ENCODE measurements at places on chromosomes 4 and X.

GRCh38 chrX:151570561-151570960 lies 7.1 kb downstream of the PASD1 start:
- no peak for DNase-seq

- no peak for DNase-seq
Observed at GRCh38 chrX:151679798-151680402, 15.4 kb upstream of the PRRG3 start.

DNA sequence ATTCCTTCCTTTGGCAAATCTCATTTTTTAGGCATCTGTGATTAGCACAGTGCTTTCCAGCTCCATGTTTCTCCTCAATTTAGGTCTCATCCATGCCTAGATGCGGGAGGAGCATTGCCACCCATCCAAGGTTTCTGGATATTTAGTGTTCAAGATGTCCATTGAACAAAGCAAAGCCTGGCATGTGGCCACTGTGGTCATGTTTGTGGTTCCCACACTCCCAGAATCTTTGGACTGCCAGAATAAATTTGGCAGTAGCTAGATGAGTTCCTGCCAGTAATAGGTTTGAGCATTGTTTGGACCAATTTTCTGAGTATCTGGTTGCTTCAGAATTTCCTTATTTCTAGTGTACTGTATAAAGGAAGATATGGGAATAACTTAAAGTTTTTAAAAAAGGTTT lies 1124.1 kb downstream of the ADGRL3 start:
- DNase-seq: no peak

DNA sequence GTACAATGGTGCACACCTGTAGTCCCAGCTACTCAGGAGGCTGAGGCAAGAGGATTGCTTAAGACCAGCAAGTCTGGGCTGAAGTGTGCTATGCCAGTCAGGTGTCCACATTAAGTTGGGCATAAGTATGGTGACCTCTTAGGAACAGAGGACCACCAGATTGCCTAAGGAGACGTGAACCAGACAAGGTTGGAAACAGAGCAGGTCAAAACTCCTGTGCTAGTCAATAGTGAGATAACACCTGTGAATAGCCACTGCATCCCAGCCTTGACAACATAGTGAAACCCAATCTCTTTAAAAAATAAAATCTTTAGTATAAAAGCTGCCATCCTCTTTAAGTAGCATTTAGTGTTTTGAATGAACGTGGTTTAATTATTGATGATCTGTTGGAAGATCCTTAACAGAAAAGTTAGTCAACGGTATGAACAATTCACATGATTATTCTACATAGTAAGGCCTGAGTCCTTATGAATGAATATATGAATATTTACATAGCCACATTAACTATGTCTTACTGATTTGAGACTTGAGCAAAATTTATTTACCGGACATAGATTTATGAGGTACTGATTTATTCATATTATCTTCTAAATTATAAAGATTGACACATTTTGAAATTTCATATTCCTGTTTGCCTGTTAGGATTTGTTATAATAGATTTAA lies 63.2 kb downstream of the UBE2K start:
- no peak for DNase-seq

DNA sequence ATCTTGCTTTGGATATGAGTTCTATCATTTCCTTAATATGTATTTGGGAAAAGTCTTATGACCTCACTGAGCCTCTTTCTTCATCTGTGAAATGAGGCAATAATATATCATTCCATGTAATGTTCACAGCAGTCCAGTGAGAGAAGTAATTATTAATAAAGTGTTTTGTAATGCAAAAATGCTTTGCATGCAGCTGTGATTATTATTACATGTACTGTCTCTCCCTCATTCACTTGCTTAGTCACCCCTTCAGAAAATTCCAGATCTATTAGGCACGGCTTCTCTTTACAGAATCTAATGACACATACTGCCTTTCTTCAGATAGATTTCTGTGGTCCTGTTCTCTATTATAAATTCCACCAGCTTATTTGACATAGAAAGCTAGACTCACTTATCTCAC lies 53.5 kb upstream of the FGF13 start:
- DNase-seq: no peak

GRCh38 chr4:121070696-121071639 lies 1.4 kb downstream of the NDNF start:
- DNase-seq: peak; percentile 46

DNA sequence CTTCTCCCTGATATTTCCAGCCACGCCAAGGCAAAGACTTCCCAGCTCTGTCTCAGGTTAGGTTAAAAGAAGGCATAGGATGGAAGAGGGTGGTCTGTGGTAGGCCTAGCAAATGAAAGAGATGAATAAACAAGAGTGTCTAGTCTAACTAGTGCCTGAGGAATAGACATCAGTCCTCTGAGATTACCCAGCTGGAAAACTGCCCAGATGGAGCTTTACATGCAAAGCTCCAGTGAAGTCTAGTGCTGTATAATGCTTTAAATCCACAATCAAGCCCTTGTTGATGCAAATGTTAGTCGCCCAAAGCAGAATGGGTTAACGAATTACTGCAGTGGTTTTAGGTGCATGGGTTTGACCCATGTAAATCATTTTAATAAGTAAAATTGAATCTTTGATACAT lies 24.8 kb upstream of the GUCY1B1 start:
- no peak for DNase-seq

- no peak for DNase-seq
Observed at GRCh38 chr4:42151568-42152506, 618 bp downstream of the BEND4 start.

DNA sequence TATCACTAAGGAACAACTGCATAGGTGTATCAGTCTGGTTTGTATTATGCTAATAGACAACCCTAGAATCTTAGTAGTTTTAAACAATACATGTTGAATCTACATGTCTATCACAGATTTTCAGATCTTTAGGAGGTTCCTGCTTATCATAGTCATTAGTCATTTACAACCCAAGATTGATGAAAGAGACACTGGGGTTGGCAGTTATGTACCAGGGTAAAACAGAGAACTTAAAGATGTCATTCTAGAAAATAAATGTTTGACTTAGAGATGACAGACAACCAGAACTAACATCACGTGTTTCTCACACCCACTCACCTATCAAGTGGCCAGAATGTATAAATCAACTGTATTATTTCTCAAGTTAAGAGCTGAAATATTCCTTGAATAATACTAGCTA lies 181.9 kb downstream of the PABPC4L start:
- DNase-seq: no peak

DNA sequence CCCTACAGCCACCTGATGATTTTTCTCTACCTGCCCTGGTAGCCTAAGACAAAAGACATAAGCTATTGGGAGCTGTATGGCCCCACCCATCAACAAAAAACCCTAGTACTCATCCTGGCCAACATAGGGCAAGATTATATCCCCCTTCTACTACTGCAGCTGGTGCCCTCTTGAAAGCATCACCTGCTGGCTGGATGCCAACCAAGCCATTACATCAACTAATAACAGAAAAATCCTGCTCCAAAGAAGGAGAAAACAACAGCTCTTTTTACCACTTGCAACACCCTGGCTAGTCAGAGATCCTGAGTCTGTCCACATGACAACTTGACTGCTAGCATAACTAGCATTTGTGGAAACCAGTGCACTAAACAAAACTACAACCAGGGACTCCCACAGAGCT lies 43.6 kb upstream of the UPRT start:
- DNase-seq: no peak

DNA sequence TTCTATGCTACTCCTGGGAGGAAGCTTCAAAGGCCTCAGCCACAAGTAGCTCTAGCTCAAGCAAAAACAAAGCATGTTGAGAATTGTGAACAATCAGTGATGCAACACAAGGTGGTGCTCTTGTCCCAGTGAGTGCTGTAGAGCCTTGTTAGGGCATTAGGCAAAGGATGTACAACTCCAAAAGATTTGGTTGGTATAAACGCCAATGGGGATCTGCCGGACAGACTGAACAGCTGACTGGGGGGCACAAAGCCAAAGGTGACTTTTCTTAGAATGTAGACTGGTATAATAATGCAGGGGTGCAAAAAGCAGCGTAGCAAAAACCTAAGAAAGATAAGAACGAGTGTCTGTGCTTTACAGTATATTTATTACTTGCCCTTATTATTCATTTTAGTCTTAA lies 62.6 kb upstream of the ALB start:
- peak; percentile 22 for DNase-seq

GRCh38 chr4:15414551-15415091 lies 13.2 kb upstream of the C1QTNF7 start:
- DNase-seq: no peak

- peak; percentile 38 for DNase-seq
Observed at GRCh38 chrX:107825698-107826237, at the start of gene MID2. Gene MID2 (plus strand): TSS chrX:107825866. CDS start chrX:107826427, 561 bp downstream.

- no peak for DNase-seq
Observed at GRCh38 chrX:150871341-150871811, 27.1 kb downstream of the CD99L2 start.

- no peak for DNase-seq
Observed at GRCh38 chrX:65607070-65607742, 60.2 kb upstream of the MSN start.

DNA sequence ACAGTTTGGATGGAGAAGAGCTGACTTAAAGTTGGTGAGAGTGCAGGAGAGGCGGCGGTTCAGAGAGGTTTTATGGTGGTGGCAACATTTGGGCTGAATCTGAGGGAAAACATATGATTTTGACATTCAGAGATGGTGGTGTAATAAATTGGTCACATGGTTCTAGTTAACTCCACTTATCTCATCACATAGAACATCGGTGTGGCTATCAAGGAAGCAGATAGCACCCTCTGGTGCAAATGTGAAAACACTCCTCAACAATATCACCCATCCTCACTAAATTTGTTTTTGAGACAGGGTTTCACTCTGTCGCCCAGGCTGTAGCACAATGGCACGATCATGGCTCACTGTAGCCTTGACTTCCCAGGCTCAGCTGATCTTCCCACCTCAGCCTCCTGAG lies 28.8 kb downstream of the SUPT20HL2 start:
- no peak for DNase-seq

GRCh38 chrX:81957900-81958545 lies 756.1 kb downstream of the SH3BGRL start:
- no peak for DNase-seq

- no peak for DNase-seq
Observed at GRCh38 chr4:93467484-93468155, 360.9 kb upstream of the ATOH1 start.

DNA sequence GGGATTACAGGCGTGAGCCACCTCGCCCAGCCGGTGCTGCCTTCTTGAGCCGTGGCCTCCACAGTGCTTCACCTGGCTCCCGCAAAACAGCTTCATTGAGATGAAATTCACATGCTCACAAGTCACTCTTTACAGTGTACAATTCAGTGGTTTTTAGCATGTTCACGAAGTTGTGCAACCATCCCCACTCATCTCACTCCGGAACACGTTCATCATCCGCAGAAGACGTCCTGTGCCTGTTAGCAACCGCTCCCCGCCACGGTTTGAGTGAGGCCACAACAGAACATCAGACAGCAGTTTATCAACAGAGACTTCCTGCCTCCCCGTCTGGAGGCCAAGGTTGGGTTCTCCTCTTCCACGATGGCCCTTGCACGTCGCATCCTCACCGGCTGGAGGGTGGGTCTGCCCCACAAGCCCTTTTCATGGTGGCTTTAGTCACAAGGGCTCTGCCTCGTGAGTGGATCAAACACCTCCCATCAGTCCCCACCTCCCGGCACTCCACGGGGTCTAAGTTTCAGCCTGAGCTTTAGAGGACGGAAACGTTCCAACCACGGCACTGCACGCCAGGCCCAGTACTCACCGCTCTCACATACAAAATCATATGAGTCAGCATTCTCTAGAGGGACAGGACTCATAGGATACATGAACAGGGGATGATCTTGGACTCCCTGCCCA lies 29.6 kb upstream of the SPON2 start:
- DNase-seq: no peak

DNA sequence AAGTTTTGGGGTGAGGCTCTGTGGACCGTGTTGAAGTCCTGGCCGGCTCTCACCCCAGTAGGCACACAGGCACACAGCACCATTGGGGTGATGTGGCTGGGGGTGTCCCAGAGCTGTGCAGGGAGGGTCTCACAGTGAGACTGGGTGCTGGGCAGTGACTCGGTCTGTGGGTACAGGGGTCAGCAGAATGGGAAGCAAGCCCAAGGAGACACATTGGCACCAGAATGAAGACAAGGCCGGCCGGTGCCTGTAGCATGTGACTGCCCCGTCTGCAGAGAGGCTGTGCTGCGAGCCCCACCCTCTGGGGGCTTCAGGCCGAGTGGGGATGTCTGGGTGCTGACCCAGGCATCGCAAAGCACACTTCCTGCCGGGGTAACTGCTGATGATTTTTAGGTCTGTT lies 5.2 kb downstream of the MAEA start:
- DNase-seq: no peak

DNA sequence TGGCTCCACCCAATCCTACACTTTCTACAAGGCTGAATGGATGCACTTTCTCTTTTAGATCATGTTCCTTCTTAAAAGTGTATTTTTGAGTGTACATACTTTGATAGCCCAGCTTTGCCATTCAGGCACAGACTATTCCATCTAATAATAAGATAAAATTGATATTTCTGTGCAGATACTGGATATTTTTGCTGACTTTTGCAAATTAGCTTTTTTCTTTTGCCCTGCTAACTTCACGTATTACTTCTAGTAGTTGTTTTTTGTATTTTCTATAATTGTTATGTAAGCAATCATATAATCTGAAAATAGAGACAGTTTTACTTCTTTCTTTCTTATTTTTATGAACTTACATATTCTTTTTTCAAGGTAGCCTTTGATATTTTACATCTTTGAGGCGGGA lies 13.5 kb upstream of the GYPA start:
- DNase-seq: no peak
